ENCODE measurements at places on chromosomes 11 and 22. TPM values are rescaled to one million over a fixed set of nuclear protein-coding genes. Genes with fewer than 3 reads are reported as not detected.

GRCh38 chr11:27718346-27718862 lies 18.1 kb upstream of the BDNF start:
- peak; percentile 65 for DNase-seq

DNA sequence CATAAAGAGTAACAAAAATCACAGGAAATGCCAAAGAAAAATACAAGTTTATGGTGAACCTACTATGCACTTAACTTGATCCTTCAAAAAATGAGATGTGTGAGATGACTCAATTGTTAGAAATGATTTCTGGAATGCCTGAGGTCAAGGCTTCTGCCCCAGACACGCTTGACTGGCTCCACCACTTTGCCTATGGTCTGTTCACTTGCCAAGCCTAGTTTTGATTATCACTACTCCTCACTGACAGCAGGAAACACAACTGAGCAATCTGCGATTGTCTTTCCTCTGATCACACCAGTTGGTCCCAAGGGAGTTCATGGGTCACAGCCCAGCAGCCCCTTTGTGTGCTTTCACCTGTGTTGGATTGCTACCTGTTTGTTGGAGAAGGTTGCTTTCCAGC lies 20.6 kb upstream of the PRDM10 start:
- DNase-seq, result no peak

- DNase-seq, result no peak
Measured at GRCh38 chr11:64227405-64227956, 1.4 kb downstream of the NUDT22 start.

DNA sequence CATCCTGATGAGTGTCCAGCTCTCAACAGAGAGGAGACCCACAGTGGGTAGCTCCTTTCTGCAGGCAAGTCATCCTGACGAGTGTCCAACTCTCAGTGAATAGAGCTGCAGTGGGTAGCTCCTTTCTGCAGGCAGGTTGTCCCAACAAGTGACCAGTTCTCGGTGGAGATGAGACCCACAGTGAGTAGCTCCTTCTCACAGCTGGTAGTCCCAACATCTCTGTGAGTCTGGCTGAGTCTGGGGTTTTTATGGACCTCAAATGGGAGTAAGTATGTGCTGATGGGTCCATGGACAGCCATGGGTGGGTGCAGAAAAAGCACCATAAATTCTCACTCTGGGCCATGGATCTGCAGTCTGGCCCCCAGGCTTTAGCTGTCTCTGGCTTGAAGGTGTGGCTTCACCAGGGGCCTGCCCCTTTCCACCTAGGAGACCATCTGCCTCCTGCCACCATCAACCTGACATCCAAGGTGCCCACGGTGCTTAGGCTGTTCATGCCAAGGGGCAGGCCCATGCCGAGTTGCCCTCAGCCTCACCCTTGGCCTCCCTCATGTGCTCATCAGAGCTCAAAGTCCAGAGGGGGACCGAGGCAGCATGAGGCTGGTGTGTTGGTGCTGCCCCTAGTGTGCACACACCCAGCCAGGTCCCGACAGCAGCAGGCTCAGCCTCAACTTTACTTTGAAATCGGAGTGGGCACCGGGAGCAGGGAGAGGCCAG lies 15.3 kb downstream of the NPAT start:
- no peak for DNase-seq

DNA sequence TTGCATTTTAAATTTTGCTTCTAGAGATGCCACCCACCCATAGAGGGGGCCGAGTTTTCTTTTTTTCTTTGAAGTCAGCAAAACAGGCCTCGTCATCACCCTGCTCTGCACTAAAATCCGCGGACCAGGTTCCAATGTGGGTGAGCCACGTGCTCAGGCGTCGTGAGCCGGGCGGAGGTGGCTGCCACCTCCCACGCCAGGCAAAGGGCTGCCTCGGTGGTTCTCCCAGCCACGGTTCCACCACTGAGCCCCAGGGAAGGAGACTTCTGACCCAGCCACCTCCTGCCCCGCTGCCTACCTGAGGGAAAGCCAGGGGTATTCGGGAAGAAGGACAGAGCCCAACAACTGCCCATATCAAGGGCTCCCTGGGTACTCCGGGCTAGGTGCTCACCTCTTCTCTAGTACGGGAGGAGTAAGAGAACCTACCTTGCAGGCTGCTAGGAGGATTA lies 45.3 kb downstream of the MN1 start:
- no peak for DNase-seq

GRCh38 chr22:17369439-17370025 lies at the start of gene CECR2:
TSS of gene CECR2 (plus strand) at chr22:17369460. CDS start at chr22:17369784, 324 bp downstream.
- DNase-seq, result peak; percentile 75

- DNase-seq, result no peak
Measured at GRCh38 chr11:121866754-121867153, 249.3 kb downstream of the BLID start.

DNA sequence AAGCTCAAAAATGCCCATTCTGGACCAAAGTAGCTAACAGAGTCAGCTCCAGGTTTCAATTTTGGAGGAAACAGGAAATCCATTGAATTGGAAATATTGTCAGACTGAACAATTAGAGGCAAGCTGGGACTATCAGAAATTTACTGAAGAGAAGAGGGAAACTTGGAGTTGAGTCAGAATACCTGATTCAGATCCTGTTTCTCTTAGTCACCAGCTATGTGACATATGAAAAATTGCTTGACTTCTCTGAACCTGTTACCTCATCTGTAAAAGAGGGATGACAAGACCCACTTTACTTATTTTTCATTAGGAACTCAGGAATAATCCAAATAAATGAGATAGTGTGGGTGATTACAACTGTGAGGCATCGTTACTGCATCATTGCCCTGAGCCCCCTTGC lies 148.9 kb upstream of the CADM1 start:
- DNase-seq, result no peak

GRCh38 chr11:48019217-48019584 lies 38.8 kb downstream of the PTPRJ start:
- DNase-seq, result peak; percentile 80

- DNase-seq, result no peak
Measured at GRCh38 chr11:31812383-31813381, 1.6 kb upstream of the PAX6 start.

- DNase-seq, result no peak
Measured at GRCh38 chr11:46612326-46612725, 4.7 kb downstream of the HARBI1 start.

DNA sequence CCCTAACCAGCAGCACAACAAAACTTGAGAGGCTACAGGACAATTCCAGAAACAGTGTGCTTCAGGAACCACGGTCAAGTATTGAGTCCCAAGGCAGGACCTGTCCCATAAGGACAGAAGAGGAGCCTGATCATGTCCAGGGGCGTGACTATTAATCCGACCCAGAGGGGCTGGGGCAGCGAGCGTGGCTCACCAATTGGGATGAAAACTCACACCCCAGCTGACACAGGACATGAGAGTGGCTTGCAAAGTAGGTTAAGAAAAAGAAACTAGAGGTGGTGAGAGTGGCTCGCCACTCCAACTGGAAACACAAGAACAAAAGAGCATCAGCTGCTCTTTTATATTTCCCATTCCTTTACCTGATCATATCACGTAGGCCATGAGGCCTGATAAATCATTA lies 16.0 kb upstream of the FEZ1 start:
- DNase-seq, result no peak

DNA sequence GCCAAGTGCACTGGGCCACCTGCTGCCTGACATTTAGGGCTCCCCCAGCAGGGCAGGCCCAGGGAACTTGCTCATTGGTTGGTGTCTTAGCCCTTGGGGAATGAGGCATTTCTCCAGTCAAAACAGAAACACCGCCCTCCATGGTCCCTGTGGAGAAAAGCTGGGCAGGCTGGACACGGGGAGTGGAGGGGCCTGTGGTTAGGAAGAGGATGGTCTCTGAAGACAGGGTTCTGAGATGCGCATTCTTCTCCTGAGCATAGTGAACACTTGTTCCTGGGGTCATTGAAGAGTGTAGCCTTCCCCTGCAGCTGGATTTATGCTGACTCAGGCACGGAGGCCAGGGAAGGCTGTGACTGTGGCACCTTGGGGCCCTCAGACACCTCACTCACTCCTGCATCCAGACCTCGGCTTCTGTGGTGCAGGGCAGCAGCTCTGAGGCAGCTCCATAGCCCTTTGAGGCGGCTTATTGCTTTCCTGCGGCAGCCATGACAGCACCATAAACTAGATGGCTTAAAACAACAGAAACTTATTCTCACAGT lies 8.2 kb downstream of the TSPAN18 start:
- DNase-seq, result no peak

GRCh38 chr11:134760299-134760698 lies 348.3 kb upstream of the B3GAT1 start:
- no peak for DNase-seq

DNA sequence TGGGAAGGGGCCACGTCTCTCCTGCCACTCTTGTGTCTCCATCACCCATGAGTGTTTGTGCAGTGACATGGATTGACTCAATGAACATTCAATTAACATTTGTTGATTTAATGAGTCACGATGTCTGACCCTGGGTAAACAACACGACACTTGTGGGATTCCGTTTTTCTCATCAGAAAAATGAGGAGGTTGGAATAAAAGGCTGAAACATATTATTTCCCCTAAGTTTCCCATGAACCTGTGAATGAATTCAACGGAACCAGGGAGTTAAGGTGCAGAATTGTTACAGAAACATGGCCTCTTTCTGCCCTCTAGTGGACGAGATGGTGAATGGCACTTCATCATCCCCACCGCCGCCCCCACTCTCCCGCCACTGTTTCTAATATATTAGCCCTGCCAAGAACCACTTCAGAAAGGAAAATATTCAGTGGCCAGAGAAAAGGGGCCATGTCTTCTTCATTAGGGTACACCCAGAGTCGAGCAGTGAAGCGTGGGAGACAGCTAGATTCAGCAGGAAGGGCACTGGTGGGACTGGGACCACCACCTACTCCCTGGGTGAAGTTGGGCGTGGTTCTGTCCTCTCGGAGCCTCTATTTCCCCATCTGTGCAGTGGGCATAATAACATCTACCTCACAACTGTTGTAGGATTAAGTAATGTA lies 46.3 kb upstream of the SYT13 start:
- DNase-seq, result peak; percentile 56

- peak; percentile 71 for DNase-seq
Measured at GRCh38 chr11:69718147-69718546, 14.3 kb upstream of the FGF19 start.

DNA sequence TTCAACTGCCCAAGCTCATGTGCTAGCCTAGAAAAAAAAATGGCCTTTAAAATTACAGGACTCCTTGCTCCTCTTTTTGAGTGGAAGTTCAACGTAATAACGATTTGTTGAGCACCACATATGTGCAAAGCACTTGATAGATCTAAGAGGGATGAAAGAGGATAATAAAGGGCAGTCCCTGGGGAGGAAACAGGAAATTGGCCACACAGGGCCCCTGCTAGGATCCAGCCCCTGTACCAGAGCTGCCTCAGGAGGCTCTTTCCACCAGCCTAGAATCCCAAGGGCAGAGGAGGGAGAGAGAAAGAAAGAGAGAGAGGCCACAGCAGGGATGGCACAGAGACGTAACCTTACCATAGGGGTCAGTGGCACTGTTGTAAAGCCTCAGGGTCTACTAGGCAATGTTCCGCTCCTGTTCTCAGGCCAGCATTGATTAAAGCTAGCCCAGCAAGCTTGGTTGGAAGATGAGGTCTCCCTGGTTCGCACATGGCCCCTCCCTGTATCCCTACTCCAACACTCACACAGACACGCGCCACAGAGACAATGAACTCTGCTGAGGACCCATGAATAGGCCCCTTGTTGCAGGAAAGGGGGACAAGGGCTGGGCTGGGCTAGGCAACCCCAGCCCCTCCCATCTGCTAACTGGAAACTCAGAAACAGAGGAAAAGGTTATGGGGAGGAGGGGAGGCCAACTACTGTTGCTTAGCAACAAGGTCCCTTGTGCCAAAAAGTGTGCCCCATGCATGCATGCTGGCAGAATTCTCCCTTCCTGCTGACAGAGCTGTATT lies at the start of gene TMPRSS5:
Gene TMPRSS5, minus strand, starts transcription at position 438 of the 785 bp plus-strand sequence. Its CDS starts 84 bp downstream, at position 354.
- no peak for DNase-seq

DNA sequence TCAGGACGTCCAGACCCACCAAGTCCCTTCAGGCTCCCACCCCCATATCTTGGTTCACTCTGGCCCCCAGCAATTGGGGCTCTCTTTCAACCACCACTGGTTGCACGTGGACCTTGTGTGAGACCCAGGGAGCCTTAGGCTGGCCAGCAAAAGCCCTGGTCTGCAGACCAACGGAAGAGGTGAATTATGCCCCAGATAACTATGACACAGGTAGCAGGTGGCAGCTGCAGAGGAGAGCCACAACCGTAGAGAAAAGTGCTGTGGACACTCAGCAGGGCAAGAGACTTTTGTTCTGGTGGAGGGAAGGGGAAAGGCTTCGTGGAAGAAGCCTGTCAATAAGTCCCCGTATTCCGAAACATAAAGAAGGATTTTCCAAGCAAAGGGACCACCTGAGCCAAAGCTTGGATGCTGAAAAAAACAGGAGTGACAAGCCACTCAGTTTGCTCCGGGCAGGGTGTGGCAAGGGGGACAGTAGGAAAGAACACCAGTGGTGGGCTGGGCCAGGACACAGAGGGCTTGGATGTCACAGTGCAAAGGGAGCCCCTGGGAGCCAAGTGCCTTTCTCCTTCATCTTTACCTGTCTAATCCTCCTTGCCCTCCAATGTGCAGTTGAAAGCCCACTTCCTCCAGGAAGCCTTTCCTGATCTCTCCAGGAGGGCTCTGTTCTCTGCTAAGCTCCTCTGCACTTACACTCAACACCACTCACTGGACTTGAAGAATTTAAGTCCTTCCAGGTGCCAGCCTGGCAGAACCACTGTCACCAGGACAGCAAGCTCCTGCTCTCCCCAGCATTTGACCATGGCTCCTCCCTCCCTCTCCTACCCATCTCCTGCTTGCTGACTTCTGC lies 264.7 kb downstream of the BUD13 start:
- DNase-seq, result no peak

DNA sequence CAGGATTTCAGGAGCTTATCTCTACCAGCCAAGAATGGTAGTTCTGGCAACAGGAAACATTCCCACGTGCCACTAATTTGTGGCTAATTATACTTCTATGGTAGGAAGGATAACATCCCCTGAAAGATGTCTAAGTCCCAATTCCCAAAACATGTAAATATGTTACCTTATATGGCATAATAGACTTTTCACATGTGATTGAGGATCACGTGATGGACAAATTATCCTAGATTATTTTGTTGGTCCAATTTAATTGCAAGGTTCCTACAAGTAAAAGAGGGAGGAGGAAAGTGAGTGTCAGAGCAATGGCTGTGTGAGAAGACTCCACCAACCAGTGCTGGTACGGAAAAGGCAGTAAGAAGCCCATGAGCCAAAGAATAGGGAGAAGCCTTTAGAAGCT lies 9.9 kb upstream of the MSANTD4 start:
- no peak for DNase-seq

DNA sequence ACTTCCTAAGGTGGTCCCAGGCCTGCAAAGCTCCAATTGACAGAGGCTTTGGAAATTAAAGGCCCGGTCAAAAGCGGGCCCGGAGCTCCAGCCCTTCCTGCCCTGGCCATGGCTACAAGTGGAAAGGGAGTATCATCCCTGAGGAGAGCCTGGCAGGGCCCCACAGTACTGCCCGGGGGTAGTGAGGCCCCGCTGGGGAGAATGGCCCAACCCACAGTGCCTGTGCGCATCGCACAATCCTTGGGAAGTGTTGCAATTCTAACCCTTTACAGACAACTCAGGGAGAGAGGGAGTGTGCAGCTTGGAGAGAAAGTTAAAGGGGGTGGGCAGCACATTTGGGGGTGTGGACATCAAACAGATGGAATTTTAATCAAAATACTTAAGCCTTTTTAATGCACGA lies 3.6 kb downstream of the CACNG2 start:
- no peak for DNase-seq

Gene LAMTOR1
- 147 TPM for total RNA-seq

Gene OR51B4
- total RNA-seq, result not detected

Gene KRTAP5-7
- not detected for total RNA-seq

Gene SLC22A6
- not detected for total RNA-seq

Gene NXPE1
- 3.3 TPM for total RNA-seq

Gene TREH
- 10.2 TPM for total RNA-seq

Gene LRRN4CL
- total RNA-seq, result 1.1 TPM

Gene DAGLA
- total RNA-seq, result 8.9 TPM

Gene RASGRP2
- 3.2 TPM for total RNA-seq

Gene KIAA0930
- 62.9 TPM for total RNA-seq

Gene DKK3
- 71.3 TPM for total RNA-seq

All from hepatocyte (in vitro differentiated cells).